ENCODE measurements at places on chromosomes 3 and 15. TPM values are rescaled to one million over a fixed set of nuclear protein-coding genes. Genes with fewer than 3 reads are reported as not detected.

SERINC4 gene
- polyA plus RNA-seq: 0.47 TPM

GPR149 gene
- polyA plus RNA-seq: not detected

DNA sequence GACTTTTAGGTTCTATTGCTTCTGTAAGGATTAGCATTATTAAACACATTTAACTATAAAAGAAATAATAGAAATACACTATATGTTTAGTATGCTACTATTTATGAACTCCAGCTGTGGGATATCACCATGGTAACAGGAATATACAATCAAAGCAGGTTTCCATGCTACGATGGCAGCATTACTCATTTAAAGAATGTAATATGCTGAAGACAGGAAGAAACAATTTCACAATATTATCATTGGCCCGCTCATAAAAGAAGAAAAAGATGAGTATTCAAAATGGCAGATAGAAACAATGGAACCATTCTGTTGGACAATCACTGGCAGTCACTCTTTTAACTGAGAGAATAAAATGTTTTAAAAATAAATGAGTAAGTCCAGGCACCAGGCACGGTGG is 153.4 kb downstream of the CBLB start:
- no peak for DNase-seq

DNA sequence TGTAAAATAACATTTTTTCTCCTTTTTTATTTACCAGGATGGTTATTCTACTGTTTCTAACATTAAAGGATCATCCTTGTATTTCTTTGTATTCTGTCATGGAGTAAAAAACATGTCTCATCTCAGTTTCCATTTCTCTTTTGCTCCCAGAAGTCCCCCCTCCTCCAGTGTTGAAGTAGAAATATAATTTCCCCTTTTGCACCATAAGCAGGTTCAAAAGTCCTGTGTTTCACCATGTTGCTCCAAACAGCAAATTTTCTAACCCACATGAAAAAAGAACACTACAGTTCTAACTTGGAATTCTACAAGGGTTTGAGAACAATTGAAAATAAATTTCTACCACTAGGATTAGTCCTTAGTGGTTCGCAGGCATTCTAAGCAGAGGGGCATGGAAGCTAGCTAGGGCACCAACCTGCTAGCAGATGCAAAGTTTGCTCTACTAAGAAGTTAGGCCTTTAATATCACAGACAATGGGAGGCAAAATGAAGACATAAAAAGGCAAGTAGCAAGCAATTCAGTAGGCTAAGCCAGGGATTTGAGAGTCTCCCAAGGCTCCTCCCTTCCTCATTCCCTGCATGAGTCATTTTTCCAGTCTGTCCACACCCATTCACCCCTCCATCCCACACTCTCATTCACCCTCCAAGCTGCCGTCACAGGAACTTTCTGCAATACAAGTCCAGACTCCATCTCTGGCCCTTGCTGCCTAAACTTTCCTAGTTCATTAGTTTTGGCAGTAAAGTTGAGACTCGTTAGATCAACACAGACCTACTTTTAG is 2.3 kb upstream of the MBNL1 start:
- peak; percentile 33 for DNase-seq

DNA sequence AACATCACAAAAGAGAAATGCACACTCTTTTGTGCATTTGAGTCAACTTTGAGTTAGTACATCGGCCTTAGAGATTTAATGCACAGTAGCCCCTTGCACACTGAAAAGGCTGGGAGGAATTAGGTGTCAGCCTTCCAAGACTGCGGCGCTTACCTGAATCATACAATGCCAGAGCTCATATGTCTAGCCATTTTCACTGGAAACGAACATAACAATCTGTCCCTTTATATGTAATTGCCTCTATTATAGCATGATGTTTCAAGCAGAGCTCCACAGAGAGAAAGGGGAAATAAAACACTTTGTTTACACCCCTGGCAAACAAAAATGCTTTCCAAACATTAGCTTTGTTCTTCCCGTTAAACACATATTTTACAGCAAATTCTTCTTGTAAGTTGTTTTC is 315.7 kb upstream of the SLCO3A1 start:
- no peak for DNase-seq

DNA sequence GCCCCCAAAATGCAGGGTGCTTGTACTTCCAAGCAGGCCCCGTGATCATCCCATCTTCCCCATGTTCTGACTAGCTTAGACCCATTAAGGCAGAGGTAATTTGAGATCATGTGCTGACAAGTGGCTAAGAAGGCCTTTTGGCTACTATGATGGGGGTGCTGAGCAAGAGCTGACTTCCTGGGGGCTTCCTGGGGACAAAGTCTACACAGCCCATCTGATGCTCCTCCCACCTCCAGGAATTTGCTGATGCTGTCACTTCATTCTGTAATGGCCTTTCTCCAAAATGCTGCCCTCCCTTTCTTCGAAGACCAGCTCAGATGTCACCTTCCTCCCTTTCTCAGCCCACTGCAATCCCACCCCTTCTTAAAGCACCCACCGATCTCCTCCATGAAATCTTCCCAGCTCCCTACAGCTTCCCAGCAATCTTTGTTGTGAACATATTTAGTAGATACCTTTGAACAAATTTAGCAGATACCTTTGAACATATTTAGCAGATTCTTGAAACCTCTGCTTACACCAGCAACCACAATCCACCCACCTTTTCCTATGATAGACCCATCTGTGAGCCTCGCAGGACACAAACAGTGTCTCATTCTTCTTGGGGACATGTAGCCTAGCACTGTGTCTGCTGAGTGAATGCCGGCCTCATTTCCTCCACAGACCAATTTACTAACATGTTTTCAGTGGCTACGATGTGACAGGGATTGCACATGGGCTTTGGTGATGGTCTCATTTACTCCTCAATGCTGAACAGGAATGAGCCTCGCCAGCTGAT is 223.3 kb downstream of the EPHB1 start:
- DNase-seq: no peak

DNA sequence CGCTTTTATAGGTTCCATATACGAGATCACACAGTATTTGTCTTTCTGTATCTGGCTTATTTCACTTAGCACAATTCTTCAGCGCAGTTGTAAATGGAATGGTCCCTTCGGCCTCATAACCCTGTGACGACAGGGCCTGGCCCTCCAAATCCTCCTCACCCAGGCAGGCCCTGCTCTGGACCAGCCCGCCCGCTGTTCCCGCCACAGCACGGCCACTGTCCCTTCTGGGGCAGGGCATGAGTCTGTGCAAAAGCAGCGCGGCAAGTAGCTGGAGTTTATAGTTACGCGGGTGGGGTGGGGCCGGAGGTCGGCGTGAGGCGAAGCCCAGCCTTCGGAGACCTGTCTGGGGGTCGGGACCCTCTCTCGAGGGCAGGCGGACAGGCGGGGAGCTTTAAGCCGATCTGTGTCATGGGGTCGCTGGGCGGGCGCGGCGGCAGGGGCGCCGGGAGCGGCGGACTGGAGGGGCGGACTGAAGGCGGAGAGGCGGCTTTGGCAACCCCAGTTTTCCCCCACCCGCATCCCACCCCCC is 543 bp downstream of the ARPIN start:
- DNase-seq: peak; percentile 44

DNA sequence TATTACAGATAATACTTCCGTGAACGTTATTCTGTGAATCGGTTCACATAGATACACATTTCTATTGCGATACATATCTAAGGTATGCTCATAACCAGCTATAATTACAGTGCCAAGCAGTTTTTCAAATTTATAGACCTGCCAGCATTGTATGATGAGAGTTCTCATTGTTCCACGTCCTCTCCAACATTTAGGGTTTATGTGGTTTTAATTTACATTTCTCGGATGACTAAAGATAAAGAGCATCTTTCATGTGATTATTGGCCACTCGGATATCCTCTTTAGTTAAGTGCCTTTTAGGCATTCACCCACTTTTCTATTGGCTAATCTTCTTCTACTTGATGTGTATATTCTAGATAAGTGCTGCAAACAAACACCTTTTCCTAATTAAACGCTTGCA is 134.7 kb upstream of the CCDC54 start:
- DNase-seq: no peak

- DNase-seq: no peak
Observed at GRCh38 chr3:45759851-45760250, 36.5 kb downstream of the SLC6A20 start.

GRCh38 chr3:109257269-109257668 is 59.0 kb downstream of the DPPA2 start:
- no peak for DNase-seq

DNA sequence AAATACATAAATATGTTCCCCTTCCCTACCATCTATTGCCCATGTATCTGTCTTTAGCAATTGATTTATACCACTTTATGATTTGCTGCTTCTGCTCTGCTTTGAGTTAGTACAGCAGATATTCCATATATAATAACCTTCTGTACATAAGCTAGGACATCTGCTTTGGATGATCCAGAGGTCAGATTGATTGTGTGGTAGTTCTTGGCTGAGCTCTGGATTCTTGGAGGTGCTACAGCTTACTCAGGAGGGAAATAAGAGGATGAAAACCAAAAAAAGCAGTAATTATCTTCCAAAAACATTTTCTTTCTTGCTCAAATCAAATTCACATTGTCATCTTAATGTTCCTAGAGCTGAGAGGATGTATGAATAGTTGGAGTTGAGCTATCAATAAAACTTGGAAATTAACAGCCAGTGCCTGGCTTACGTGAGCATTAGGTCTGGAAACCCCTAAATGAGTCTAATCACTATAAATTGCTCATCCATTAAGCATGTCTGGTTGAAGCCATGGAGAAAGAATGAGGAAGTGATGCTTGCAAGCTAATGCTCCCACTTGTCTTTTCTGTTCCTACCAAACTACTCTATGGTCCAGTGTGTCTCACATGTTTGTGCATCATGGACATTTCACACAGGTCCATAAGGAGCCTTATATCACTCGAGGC is 36.3 kb upstream of the TMEM42 start:
- no peak for DNase-seq

Measured in kidney (tissue), 22 donors.